ENCODE measurements at places on chromosomes 12 and 14.

GRCh38 chr14:36998686-36999085, 173.7 kb downstream of the SLC25A21 start:
- DNase-seq: no peak

DNA sequence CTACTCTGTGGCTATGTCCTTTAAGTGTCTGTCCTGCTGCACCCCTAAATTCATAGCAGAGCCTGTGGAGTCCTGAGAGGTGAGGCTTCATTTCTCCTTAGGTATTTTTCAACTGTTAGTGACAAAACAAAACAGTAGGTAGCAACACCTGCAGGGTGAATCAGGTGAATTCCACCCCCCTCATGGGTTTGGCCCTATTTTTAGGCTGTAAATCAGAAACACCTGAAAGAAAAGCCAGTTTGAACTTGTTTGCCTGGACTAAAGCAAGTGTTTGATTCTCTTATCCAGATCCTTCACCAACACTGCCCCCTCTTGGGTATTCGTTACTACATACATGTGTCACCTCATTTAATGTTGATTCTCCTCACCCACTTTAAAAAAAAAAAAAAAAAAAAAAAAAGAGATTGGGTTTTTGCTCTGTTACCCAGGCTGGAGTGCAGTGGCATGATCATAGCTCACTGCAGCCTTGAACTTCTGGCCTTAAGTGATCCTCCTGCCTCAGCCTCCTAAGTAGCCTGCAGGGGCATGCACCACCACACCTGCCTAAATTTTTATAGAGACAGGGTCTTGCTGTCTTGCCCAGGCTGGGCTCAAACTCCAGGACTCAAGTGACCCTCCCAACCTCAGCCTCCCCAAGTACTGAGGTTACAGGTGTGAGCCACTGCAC, 10.3 kb downstream of the TBPL2 start:
- no peak for DNase-seq

GRCh38 chr12:107320929-107321631, 227.7 kb upstream of the CRY1 start:
- peak; percentile 32 for DNase-seq

DNA sequence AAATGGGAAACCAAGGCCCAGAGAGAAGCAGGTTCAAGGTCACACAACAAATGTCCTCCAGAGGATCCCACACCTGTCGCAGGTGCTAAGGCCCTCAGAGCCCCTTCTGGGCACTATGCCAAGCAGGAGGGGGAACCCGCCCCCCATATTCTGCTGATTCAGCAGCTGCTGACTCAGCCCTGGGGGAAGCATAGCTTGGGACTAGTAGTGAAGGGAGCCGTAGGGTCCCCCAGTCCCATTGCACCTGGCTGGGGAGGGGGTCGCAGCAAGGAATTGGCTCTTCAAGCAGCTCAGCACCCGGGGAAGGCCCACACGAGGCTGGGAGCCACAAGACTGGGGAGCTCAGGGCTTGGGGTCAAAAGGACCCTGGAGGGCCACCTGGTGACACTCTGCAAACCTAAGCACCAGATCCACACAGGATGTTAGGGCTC, 1.0 kb downstream of the RASAL1 start:
- DNase-seq: no peak

DNA sequence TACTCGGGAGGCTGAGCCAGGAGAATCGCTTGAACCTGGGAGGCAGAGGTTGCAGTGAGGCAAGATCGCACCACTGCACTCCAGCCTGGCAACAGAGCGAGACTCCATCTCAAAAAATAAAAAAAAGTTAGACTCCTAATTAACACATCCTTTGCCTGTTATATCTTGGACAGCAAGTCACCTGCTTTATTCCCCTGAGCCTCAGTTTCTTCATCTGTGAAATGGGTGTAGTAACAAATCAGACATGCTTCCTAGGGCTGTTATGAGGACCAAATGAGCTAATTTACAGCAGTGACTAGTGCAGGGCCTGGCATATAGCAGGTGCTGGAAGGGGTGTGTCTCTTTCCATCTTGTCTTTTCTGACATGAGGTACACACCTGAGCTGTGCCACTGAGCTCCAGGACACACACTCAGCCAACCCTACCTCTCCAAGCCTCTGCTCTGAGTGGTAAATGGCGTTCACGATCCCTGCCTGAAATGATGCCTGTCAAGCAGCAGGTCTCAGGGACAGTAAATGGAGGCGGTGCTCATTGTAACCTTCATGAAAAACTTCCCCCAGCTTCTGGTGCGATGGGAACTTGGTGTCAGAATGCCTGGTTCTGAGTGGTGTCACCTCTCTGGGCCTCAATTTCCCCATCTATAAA, 31.7 kb downstream of the FOXN4 start:
- DNase-seq: no peak

GRCh38 chr14:65904988-65905387, 492.5 kb downstream of the FUT8 start:
- DNase-seq: no peak
